Fibroblast of skin of back (primary cell): ENCODE measurements at places on chromosomes 1 and 21.

DNA sequence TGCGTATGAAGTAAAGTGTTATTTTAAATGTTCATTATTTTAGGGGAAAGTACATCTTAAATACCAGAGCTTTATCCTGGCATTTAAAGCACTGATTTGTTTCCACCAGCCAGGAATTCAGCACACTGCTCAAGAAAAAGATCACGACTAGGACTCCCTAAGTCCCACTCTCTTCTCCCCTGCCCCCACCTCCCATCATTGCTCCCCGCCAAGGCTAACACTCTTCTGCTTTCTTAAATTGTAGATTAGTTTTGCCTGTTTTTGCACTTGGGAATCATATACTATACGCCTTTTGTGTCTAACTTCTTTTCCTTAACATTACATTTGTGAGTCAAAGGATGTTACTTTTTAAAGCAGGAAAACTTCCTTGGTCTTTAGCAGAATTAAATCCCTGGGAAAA, 37.5 kb upstream of the C1orf105 start:
- peak; percentile 50 for DNase-seq

DNA sequence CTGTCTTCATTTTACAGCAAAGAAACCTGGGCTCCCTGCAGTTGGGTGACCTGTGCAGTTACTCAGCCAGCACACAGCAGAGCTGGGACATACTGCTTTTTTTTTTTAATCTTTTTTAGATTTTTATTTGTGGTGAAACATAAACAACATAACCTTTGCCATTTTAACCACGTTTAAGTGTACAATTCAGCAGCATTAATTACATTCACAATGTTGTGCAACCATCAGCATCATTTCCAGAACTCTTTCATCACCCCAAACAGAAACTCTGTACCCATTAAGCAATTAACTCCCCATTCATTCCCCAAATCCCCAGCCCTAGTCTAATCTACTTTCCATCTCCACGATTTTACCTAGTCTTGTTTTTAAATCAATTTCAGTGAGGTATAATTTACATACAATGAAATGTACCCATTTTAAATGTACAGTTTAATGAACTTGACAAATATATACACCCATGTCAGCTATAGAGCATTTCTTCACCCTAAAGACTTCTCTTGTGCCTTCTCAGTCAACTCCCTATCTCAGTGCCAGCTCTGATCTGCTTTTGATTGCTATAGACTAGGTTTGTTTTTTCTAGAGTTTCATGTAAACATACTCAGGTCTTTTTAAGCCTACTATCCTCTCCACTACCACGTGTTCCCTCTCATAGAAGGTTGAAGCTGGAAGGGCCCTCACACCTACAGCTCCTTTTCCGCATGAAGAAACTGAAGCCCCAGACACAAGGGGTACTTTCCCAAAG, 37.8 kb upstream of the C8B start:
- no peak for DNase-seq

- no peak for DNase-seq
Measured at GRCh38 chr1:213533125-213533524, 454.6 kb upstream of the PROX1 start.

GRCh38 chr1:229130028-229130668, 140.8 kb upstream of the RAB4A start:
- no peak for DNase-seq

DNA sequence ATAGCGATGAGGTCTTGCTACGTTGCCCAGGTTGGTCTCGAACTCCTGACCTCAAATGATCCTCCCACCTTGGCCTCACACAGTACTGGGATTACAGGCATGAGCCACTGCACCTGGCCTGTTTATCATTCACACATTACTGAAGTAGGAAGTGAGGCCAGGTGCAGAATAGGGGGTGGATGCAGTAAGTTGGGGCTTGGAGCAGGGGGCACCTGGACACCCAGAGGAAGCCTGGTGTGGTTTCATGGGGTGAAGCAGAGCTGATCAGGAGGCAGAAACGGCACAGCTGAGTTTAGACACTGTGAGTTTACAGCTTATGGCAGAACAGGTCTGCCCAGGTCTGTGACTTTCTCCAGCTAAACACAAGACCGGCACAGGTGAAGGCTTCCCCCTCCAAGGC, 4.9 kb downstream of the CDA start:
- no peak for DNase-seq
